Esophagus mucosa (tissue), 1 donor: ENCODE measurements at places on chromosomes 6 and 20.

GRCh38 chr6:153162172-153162571 is 31.1 kb upstream of the RGS17 start:
- ATAC-seq: no peak

DNA sequence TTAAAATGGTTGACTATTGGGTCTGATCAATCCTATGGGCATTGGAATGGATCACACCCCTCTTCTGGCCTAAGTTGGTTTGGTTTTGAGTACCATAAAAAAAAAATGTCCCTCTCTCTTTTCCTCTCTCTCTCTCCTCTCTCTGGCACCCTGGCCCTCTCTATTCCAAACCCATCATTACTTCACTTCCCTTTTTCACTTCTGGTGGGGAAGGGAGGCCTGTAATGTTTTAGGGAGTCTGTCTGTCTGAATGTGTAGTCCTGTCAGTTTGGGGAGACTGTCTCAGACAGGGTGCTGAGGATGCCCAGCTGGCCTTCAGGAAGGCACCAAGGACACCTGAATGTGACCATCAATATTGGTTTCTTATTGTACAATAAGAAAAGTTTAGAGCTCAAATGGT is 165.8 kb downstream of the CD24 start:
- ATAC-seq: no peak

DNA sequence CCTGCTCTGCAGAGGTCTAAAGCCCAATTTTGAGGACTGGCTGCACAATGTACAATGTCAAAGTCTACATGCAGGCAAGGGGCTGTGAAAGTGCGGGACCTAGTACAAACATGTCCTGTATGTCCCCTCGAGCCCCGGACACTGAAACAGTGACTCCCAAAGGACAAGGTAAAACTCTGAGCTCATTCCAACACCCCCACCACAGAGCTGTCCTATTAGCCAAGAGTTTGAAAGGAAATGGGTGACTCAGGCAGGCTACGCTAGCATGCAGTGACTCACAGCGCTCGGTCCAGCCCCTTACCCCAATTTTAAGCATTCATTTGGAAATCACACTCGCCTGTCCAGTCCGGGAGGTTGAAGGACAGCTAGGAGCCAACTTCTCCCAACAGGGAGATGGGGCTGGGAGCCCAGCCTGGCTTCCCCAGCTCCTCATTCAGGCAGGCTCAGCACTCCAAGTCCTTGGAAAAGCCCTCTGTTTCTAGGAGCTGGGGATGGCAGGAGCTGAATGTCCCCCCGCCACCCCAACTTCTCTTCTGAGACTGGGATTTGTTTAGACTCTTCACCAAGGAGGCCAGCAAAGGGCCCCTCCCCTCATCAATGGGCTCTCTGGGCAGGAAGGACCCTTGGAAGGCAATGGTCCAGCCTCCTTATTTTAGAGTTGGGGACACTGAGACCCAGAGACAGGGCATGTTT is 3.9 kb downstream of the SDC4 start:
- ATAC-seq: peak; percentile 62

DNA sequence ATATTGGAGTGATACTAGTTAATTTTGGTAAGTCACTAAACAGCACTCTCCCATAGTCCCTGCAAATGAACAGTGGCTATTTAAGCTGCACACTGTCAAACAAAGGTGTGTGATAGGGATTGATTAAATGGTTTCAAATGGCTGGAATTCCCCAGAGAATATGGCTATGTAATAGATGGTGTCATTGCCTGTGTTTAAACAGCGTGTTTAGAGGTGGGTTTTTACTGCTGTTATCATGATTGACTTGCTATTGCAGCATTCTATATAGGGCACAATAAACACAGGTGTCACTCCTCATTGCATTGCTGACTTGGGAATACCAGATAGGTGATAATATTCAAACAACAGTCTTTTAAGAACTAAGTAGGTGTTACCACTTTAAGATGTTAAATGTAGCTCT is 171.7 kb upstream of the MAN1A1 start:
- ATAC-seq: no peak

DNA sequence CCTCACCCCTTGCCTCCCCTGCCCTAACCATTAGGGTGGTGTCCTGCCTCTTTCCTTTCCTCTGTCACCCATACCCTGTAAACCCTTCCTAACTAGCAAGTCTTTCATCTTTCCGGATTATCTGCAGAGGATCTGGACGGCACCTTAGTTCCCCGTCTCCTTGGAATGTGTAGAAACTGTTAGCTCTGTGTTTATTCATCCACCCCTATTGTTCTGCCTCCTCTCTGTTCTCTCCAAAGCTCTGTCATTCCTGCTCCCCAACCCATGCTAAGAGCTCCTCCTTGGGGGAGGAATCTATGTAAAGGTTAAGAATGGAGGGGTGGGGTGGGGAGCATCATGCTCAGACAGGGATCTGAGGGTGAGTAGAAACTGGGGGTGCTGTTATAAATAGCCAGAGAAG is 39.4 kb upstream of the KCNK5 start:
- no peak for ATAC-seq

GRCh38 chr20:18465536-18466200 is 1.2 kb downstream of the DZANK1 start:
- no peak for ATAC-seq

DNA sequence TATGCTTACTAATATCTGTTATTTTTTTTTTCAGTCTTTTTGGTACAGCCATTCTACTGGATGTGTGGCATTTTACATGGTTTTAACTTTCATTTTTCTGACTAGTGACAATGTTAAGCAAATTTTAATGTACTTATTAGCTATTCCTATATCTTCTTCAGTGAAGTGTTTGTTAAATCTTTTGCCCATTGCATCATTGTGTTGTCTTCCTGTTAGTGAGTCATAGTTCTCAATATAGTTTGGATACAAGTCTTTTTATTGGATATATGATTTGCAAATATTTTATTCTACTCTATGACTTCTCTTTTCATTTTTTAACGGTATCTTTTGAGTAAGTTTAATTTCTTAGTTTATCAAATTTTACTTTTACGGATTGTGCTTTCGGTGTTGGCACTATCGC is 519.4 kb downstream of the CDKAL1 start:
- no peak for ATAC-seq

DNA sequence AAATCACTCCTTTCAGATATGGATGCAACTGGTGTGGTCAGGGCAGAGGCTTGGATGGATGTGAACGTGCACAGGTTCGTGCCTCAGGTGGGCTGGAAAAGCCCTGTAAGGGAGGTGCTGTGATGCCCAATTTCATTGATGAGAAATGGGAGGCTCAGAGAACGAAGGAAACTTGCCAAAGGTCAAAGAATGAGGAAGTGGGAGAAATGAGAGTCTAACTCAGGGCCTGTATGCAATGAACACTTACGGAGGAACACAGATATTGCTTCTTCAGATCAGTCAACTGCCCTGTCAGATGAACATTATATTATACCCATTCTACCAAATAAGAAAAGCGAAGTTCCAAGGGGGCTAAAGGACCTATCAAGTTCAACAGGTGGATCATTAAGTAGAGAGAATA is 134.7 kb downstream of the RCAN2 start:
- ATAC-seq: no peak

- peak; percentile 35 for ATAC-seq
These were observed 179.8 kb downstream of the FOXA2 start for GRCh38 chr20:22404419-22405170.
